IPS DF 6.9 (cell line): ENCODE measurements at places on chromosomes 16 and 17.

DNA sequence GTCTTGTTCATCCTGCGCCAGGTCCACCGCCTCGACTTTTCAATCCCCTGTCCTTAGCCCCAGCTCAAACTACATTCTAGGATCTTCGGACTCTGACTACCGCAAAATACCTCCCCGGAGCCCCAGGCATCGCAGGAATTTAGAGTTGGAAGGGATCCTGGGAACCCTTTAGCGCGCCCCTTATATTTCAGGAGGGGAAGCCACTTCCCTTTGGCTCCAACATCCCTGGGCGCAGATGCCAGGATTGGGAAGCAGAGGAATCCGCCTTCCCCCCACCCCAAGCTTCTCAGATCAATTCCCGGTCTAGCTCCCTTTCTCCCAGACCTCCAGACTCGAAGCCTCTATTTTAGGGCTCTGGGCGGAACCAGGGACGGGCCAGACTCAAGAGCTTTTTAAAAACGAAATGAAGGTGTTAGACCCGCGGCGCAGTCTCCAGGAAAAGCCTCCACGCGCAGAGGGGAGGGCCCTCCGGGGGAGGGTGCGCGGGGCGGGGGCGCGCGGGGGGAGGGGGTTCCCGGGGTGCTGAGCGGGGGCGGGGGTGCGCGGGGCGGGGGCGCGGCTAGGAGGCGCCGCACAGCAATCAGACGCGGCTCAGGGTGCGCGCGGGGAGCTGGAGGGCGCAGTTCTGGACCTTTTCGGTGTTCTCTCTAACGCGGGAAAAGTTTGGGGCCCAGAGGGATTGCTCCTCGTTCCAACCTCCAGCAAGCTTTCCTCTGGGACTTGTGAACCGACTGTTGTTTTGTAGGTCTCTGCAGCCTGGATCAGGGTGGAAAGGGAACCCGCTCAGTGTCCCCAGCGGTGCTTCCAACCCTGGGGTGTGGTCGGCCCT is 1.6 kb downstream of the AHSP start:
- DNase-seq, result no peak

GRCh38 chr17:2170023-2170422 is 115.1 kb downstream of the HIC1 start:
- DNase-seq, result peak; percentile 20

DNA sequence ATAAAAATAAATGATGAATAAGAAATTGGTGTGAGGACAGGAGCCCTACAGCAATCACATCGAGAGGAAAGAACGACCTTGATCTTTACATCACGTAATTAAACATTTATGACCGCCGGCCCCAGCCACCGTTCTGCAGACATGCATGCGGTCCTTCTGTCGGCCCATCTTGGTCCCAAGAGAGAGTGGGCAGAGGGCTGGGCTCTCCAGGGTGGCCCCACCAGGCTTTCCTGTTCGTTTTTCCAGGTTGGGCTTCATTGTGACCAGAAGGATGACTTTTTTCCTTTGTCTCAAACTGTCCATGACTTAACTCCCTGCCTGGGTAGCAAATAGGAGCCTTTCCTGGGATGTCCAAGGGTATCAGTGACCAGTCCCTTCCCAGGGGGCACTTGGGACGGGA is 3.3 kb upstream of the CRISPLD2 start:
- DNase-seq, result no peak

GRCh38 chr17:58997756-58998553 is 108.7 kb downstream of the TRIM37 start:
- DNase-seq, result no peak

GRCh38 chr17:42068979-42069378 is 18.6 kb upstream of the C17orf113 start:
- no peak for DNase-seq

GRCh38 chr17:30005709-30006320 is 64.4 kb downstream of the EFCAB5 start:
- no peak for DNase-seq

GRCh38 chr17:79019632-79020584 is 4.1 kb upstream of the C1QTNF1 start:
- no peak for DNase-seq
